SHP77 treated with DMSO at 0.1 percent for 48 hours (cell line): ENCODE measurements at places on chromosomes 3 and 15.
A peak's percentile ranks its signal among the peaks of the same experiment; 100 is the strongest.

DNA sequence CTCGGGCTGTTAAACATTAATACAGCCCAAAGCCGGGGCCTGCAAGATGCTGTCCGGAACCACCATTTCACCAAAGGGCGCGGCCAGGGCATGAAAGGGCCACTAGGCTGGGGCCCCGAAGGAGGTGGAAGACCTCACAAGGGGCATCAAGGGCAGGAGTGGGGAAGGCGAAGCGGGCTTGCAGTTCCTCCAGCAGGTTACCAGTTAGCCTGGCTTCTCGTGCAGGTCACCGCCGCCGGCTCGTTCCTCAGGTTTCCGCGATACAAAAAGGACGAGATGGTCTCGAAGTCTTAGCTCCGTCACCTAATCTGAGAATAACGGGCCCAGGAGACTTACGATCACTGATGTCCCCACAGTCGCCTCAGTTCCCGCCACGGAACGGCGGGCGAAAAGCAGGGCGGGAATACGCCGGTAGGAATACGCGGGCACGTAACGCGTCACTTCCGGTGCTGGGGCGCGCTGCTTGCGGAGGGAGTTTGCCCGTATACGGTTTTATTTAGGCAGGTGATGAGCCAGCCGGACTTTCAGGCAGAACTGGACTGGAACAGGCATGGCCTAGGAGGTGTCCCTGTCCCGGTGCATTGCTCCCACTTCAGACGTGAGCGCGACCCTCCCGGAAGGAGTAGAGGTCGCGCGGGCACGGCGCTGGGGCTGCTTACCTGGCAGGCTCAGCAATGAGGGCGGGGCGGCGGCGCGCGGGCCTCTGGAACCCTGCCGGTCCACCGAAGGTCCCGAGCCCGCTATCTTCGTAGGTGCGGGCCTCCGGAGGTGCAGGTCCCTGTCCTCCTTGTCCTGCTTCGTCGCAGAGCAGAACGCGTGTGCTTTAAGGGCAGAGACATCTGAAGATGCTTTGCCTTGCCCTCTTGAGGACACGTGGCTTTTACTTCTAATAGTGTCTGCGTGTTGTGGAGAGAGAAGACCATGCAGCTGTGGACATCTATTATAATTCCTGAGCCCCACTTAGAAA is at the start of gene RFC4:
Gene RFC4, minus strand, starts transcription at position 394 of the 967 bp plus-strand sequence. CDS start 1,769 bp downstream, outside the sequence.
- DNase-seq = peak; percentile 86

- DNase-seq = no peak
These were observed 98.4 kb downstream of the NAALADL2 start for GRCh38 chr3:174957551-174958001.

GRCh38 chr3:155202626-155203025 is 90.9 kb downstream of the STRIT1 start:
- DNase-seq = no peak

DNA sequence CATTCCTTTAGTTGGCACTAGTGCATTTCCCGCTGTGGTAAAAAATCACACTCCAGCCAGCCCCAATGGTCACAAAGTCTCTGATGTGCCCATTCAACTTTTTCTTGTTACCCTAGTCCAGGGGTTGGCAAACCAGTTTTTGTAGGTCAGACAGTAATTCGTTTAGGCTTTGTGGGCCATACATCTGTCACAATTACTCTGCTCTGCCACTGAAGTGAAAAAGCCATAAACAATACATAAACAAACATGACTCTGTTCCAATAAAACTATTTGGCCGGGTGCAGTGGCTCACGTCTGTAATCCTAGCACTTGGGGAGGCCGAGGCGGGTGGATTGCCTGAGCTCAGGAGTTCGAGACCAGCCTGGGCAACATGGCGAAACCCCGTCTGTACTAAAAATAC is 78.5 kb downstream of the POLR2M start:
- DNase-seq = no peak

DNA sequence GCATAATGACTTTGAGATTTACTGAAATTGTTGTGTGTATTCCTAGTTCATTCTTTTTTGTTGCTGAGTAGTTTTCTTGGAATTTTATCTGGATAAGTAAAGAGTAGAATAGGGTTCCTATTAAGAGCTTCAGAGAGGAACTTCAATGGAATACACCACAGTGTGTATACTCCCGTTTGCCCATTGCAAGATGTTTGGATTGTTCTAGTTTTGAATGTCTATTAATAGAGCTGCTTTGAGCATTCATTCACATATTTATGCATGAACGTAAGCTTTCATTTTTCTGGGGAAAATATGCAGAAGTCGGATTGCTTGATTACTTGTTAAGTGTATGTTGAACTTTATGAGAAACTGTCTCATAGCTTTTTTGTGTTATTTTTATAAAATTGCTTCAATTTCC is 580.5 kb downstream of the OTOL1 start:
- no peak for DNase-seq

GRCh38 chr3:192772240-192772894 is 45.0 kb upstream of the FGF12 start:
- peak; percentile 29 for DNase-seq

DNA sequence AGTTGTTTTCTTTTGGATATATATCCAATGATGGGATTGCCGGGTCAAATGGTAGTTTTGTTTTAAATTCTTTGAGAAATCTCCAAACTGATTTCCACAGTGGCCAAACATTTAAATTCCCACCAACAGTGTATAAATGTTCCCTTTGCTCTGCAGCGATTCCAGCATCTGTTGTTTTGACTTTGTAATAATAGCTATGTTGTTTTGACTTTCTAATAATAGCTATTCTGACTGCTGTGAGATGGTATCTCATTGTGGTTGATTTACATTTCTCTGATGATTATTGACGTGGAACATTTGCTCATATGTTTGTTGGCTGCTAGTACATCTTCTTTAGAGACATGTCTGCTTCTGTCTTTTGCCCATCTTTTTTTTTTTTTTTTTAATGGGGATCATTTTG is 332.2 kb upstream of the GBE1 start:
- DNase-seq = no peak

DNA sequence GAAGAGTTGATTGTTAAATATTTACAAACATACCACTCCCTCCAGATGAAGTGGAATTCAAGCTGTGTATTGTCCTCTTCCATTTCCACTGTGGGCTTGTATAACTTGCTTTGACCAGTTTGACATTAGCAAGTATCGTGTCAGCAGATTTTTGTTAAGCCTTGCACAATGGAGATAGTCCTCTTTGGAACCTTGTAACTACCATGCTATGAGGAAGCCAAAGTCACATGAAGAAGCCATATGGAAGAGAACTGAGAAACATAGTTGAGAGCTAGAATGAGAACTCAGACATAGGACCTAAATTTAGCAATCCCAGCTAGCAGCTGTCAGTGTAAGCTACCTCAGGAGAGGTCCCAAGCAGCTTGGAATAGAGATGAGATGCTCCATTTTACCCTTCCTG is 889.2 kb downstream of the PDCD6IP start:
- DNase-seq = no peak

- no peak for DNase-seq
These were observed 18.7 kb upstream of the EOGT start for GRCh38 chr3:69032142-69032541.

DNA sequence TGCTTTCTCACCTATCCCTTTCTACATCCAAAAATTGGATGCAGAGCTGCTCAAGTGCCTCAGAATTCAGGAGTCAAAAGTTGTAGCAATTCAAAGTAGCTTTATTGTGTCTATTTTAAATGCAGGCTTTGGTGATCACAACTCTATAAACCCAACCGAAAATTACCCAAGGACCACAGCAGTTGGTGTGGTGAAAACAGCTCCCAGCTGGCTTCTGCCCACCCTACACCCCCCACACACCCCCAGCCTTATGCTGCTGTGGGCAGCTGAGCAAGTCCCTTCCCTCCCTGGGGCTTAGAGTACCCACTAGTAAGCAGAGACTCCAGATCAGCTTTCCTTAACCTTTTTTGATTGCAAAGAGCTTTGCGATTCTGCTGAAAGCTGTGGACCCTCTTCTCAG is 5.8 kb upstream of the HES1 start:
- no peak for DNase-seq

DNA sequence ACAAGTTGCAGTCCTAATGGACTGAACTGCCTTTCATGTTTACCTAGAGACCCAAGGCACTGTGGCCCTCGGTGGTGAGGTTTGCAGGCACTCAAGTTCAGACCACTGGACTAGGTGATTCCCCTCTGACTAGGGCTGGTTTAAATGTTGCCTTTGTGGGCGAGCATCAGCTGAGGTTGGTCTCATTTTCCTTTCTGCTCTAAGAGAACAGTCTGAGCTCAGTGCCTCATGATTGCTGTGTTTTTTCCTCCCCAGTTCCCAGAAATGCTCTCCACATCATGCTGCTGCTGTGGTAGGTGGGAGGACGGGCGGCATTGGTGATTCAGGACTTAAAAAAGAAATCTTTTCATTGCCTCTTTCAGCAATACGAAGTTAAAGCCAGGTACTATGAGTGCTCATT is 237.2 kb downstream of the MBNL1 start:
- DNase-seq = no peak

- DNase-seq = no peak
These were observed 218.6 kb upstream of the LRRFIP2 start for GRCh38 chr3:37392957-37393356.

GRCh38 chr15:69298697-69299441 is at the start of gene PAQR5:
Gene PAQR5, plus strand, starts transcription at chr15:69298912. Its CDS starts 61,169 bp downstream, at chr15:69360081.
- DNase-seq = no peak

DNA sequence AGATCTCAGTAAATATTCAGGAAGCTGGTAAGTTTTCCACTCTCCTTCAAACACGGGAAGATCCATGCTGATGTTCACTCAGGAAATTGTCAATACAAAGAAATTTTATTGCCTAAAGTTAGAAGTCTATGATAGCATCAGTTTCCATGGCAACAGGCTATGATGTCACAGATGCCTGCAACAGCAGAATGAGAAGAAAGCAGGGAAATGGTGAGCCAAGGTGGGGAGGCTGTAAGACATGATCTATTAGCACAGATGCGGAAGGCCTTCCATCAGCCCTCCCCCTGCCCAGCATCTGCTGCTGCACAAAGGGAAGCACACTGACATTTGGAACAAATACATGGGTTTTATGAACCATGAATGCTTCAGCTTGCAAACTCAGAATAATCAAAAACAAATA is 28.6 kb downstream of the EPHB1 start:
- DNase-seq = no peak

DNA sequence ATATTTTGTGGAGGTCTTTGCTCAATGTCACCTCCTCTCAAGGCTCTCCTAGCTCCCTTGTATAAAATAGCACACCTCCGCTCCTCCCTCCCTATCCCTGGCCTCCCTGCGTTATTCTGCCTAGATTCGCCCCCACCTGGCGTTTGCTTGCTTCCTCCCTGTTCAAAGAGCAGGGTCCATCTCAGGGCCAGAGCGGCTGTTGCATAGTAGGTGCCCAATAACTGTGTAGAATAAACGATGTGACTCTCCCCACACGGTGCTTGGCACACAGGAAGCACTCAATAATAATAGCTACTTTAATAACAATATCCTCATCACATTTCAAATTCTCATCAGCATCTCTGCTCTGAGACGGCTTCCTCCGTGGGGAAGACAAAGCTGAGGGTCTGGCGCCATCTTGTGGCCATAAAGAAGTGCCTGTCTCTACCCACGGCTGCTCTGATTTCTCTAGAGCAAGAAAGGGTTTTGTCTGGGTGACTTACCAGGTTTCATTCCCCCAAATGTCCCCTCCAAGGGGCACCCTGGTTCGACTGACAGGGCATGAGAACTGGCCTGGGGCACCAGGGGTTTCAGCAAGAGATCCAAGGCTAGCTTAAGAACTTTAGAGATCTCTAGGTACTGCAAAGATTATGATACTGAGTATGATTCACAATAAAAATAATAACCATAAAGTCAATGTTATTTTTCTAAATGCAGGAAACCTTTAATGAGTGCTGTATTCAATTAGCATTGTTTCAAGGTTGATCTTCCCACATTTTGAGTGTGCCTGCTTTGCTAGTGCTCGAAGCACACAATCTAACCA is 16.1 kb downstream of the CD276 start:
- peak; percentile 13 for DNase-seq

DNA sequence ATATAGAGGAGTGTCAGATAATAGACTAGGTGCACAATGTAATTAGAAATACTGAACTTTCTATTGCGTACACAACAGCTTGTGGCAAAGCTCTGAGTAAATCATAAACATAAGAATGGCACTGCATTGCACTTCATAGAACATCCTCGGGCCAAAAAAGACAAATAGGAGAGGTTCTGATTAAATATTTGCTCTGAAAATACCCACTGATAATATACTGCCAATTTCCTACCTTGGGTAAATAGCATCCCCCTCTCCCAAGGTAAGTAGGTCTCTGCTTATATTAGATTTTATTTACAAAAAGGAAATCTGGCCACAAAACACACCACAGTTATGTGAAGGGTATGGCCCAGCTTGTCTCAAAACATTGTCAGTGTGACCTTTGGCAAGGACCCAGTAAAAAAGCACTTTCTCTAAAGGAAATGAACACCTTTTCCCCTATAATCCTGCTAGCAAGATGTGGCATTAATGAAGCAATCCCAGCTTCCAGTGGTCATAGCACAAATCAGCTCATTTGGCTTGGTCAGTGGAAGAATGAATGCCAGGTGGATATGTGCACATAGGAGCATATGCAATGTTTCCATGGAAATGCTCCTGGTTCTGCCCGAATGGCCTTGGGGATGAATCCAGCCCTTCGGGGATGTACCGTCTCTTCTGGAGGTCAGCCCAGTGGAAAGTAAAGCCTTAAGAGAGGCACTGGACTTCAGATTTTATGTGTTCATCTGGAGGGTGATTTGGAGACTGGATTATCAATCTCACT is 315.9 kb downstream of the LSAMP start:
- DNase-seq = peak; percentile 73

DNA sequence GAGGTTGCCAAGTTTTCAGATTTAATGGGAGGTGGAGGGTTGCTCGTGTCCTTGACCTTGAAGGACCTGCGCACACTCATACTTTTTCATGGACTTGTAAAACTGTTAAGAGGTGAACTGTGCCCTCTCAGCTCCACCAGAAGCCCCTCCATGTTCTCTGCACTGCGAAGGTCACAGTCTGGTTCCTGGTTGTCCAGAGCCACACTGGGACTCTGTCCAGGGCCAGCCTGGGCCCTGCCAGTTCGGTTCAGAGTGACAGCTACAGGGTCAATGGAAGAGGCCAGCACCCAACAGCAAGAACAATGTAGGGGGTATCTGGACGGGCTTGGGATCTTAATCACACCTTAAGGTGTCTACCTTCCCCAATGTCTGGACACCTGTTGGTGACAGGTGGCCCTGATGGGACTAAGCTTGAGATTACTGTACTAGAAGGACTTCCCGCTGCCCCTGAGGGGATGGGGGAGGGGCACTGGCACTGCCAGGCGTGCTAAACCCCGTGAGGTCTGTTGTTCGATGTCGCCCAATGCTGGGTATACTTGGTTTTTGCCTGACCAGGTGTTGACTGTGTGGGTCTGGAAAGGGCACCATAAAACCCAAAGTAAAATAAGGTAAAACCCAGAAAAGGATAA is 34.7 kb downstream of the GRK7 start:
- no peak for DNase-seq

- no peak for DNase-seq
These were observed 124.4 kb upstream of the LIPC start for GRCh38 chr15:58307313-58307961.

- DNase-seq = no peak
These were observed 305.7 kb upstream of the COL8A1 start for GRCh38 chr3:99332718-99333117.

- no peak for DNase-seq
These were observed 33.1 kb downstream of the IL1RAP start for GRCh38 chr3:190546881-190547510.

- no peak for DNase-seq
These were observed 1.1 kb downstream of the EIF4G1 start for GRCh38 chr3:184315543-184315867.
